ENCODE measurements at places on chromosomes 11 and 22.

GRCh38 chr11:2942447-2942846 is 13.2 kb upstream of the PHLDA2 start:
- no peak overlapping the region for H3K27ac ChIP-seq
- H3K27me3 ChIP-seq: no peaks in the 10 kb centered on the region
- H3K36me3 ChIP-seq: peaks cover 20% of the 10 kb centered on the region
- H3K4me1 ChIP-seq: peaks cover 47% of the 10 kb centered on the region

GRCh38 chr11:6321961-6322362 is 1.7 kb upstream of the CAVIN3 start:
- H3K27me3 ChIP-seq: no peaks in the 10 kb centered on the region
- no peak for DNase-seq
- no peaks in the 10 kb centered on the region for H3K36me3 ChIP-seq
- H3K4me3 ChIP-seq: no peak overlapping the region
- H3K4me1 ChIP-seq: peaks cover 51% of the 10 kb centered on the region

GRCh38 chr11:122319691-122320620 is 203.9 kb upstream of the BLID start:
- H3K27ac ChIP-seq: no peak overlapping the region
- DNase-seq: no peak
- H3K4me1 ChIP-seq: peaks cover 5% of the 10 kb centered on the region
- H3K36me3 ChIP-seq: no peaks in the 10 kb centered on the region

GRCh38 chr11:116481126-116481675 is 291.6 kb downstream of the BUD13 start:
- H3K4me1 ChIP-seq: no peaks in the 10 kb centered on the region
- no peak overlapping the region for H3K27ac ChIP-seq
- no peak overlapping the region for H3K4me3 ChIP-seq
- H3K27me3 ChIP-seq: peaks cover 22% of the 10 kb centered on the region
- peak; percentile 16 for DNase-seq

DNA sequence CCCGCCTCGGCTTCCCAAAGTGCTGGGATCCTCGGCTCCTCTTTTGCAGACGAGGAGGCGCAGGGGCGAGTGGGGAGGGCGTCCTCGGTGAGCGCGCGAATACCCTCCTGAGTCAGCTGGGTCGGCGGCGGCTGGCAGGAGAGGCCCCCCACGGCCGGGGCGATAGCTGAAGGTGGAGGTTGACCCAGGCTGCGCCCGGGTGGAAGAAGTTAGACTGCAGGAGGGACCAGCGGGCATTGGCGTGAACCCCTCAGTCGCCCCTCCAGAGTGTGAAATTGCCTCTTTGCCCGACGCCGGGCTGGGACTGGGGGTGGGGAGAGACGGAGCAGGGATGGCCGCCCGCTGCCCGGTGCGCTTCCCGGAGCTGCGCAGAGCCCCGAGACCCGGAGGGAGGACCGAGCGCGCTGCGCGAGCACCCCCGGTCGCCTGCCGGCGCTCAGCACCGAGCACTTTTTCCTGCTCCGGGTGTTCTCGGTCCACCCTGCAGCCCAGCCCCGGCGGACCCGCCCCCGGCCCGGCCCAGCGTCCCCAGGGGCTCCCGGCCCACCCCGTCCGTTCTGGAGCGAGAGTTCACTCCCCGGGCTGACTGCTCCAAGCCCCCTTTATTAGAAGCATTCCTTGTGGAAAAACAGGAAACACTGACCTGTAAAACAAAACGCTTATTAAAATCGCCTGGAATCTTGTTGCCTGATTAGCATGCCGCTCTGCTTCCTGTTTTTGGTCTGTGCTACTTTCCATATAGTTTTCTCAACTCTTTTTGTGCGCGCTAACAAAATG is 13.7 kb upstream of the CPT1A start:
- H3K4me1 ChIP-seq: peaks cover 19% of the 10 kb centered on the region
- peak overlapping the region; percentile 1 for H3K27ac ChIP-seq
- H3K36me3 ChIP-seq: no peaks in the 10 kb centered on the region
- DNase-seq: no peak

GRCh38 chr22:28034760-28035401 is 115.8 kb upstream of the PITPNB start:
- no peak overlapping the region for H3K4me3 ChIP-seq
- H3K36me3 ChIP-seq: peaks cover 8% of the 10 kb centered on the region
- H3K27ac ChIP-seq: no peak overlapping the region
- no peaks in the 10 kb centered on the region for H3K27me3 ChIP-seq
- H3K4me1 ChIP-seq: peaks cover 18% of the 10 kb centered on the region
- DNase-seq: peak; percentile 84

GRCh38 chr11:17036666-17037658 is 22.7 kb upstream of the PLEKHA7 start:
- H3K36me3 ChIP-seq: no peaks in the 10 kb centered on the region
- H3K27ac ChIP-seq: no peak overlapping the region
- no peak overlapping the region for H3K4me3 ChIP-seq
- no peaks in the 10 kb centered on the region for H3K4me1 ChIP-seq
- no peaks in the 10 kb centered on the region for H3K27me3 ChIP-seq

- H3K36me3 ChIP-seq: no peaks in the 10 kb centered on the region
- DNase-seq: no peak
- H3K27me3 ChIP-seq: peaks cover 15% of the 10 kb centered on the region
Measured at GRCh38 chr11:120658071-120658423, 146.5 kb downstream of the GRIK4 start.

- peaks cover 5% of the 10 kb centered on the region for H3K4me1 ChIP-seq
- no peaks in the 10 kb centered on the region for H3K27me3 ChIP-seq
- H3K27ac ChIP-seq: no peak overlapping the region
- no peaks in the 10 kb centered on the region for H3K36me3 ChIP-seq
- H3K4me3 ChIP-seq: no peak overlapping the region
Measured at GRCh38 chr11:58654079-58654907, 31.8 kb downstream of the CNTF start.

DNA sequence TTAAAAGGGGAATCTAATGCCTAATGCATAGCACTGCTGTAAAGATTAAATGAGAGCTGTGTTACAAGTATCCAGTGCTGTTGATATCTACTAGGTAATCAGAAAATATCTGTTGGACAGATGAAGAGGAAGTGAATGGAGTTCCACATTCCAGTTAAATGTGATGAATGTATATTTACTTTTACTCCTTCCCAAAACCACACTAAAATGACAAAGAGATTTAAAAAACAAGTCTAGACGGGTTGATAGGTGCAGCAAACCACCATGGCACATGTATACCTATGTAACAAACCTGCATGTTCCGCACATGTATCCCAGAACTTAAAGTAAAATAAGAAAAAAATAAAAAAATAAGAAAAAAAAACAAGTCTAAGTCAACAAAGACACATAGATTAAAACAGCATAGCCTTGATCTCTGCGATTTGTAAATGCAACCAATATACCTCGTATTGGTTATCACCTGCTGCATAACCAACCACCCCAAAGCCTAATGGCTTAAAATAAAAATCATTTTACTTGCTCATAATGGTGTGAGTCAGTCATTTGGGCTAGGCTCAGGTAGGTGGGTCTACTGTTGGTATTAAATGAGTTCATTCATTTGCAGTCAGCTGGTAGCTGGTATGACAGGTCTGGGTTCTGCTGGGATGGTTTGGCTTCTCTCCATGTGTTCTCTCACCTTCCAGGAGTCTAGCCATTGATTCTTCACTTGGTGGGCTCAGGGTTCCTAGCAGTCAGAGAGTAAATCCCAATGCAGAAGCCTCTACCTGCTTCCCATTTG is 39.7 kb upstream of the SLC6A5 start:
- no peak overlapping the region for H3K27ac ChIP-seq
- H3K4me3 ChIP-seq: no peak overlapping the region
- H3K4me1 ChIP-seq: no peaks in the 10 kb centered on the region
- H3K36me3 ChIP-seq: no peaks in the 10 kb centered on the region

- peaks cover 15% of the 10 kb centered on the region for H3K4me1 ChIP-seq
- H3K27ac ChIP-seq: no peak overlapping the region
Measured at GRCh38 chr11:2103668-2104523, 35.3 kb downstream of the IGF2 start.

DNA sequence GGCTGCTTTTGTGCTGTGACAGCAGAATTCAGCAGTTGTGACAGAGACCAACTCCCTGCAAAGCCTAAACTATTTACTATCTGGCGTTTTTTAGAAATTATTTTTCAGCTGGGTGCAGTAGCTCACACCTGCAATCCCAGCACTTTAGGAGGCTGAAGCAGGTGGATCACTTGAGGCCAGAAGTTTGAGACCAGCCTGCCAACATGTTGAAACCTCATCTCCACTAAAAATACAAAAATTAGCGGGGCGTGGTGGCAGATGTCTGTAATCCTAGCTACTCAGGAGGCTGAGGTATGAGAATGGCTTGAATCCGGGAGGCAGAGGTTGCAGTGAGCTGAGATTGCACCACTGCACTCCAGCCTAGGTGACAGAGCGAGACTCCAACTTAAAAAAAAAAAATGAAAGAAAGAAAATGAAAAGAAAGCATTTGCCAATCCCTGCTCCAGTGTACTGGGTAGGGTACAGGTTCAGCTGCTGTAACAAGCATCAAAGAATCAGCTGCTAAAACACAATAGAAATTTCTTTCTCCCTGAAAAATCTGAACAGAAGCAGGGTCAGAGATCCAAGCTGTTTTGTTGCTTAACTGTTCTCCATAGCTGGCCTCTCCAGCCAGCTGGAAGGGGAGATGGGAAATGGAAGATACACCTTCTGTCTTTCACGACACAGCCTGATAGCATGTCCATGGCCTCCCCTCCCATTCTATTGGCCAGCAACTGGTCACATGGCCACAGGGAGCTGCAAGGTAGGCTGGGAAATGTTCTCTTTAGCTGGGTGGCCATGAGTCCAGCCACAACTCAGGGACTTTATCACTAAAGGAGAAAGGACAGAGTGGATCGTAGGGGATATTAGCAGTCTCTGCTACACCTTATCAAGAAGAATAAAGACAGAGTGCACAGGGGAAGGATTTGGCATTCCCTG is 8.5 kb upstream of the NCF4 start:
- peaks cover 17% of the 10 kb centered on the region for H3K4me1 ChIP-seq
- H3K27me3 ChIP-seq: peaks cover 28% of the 10 kb centered on the region
- no peak for DNase-seq
- H3K36me3 ChIP-seq: no peaks in the 10 kb centered on the region
- no peak overlapping the region for H3K27ac ChIP-seq
- no peak overlapping the region for H3K4me3 ChIP-seq

DNA sequence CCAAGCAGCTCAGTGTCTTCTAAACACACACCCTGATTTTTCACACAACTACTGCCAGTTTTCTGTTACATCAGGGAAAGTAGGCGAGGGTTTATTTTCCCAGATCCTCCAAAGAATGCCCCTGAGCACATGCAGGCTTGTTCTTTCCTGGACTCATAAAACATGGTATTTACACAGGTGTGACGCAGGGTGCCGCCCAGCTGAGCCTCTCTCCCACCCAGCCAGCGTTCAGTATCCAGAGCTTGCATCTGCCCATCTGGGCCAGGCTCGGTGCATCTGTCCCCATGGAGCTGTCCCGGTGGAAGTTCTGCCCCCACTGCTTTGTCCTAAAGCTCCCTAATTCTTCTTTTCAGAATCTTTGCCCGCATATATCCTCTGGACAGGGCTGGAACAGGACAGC is 44.8 kb upstream of the ISX start:
- H3K4me1 ChIP-seq: no peaks in the 10 kb centered on the region
- H3K27ac ChIP-seq: peak overlapping the region; percentile 55
- no peak overlapping the region for H3K4me3 ChIP-seq

DNA sequence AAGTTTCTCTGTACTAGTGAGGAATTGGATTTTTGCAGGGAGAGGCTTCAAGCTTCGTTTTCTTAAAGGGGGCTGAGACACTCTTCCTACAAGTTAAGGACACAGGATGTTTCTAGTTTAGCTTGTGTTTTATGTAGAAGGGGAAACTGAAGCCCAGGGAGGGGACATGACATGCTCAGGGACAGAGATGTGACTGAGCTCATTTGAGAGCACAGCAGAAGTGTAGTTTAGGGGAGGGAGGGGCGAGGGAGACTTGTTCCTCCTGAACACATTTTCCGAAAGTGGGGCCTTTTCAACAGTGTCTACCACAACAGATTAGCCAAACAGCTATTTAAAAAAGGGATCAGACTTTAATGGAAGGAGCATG is 148.1 kb downstream of the FBXO7 start:
- H3K27ac ChIP-seq: peak overlapping the region; percentile 93
- no peak overlapping the region for H3K4me3 ChIP-seq
- H3K4me1 ChIP-seq: peaks cover 77% of the 10 kb centered on the region
- H3K27me3 ChIP-seq: no peaks in the 10 kb centered on the region
- no peaks in the 10 kb centered on the region for H3K36me3 ChIP-seq

DNA sequence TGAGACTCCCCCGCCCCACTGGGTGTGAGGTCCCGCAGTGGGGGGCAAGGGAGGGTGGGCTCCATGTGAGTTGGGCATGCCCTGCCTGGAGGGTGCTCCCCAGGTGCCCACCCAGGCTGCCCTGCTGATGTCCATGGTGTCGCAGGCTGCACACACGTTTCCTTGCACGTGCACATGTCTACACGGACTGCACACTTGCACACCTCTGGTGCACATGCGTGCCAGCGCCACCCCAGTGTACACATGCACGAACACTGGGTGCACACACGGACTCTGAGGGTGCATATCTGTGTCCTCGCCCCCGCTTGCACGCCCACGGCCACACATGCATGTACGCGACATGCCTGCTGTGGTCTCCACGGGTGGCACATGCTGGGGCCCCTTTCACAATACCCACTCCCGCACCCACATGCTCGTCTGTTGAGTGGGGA is 35.2 kb upstream of the PRODH start:
- peaks cover 16% of the 10 kb centered on the region for H3K27me3 ChIP-seq
- H3K4me3 ChIP-seq: peak overlapping the region; percentile 79
- DNase-seq: no peak
- H3K27ac ChIP-seq: no peak overlapping the region
- H3K36me3 ChIP-seq: no peaks in the 10 kb centered on the region

- H3K27me3 ChIP-seq: peaks cover 13% of the 10 kb centered on the region
- peaks cover 18% of the 10 kb centered on the region for H3K4me1 ChIP-seq
- no peaks in the 10 kb centered on the region for H3K36me3 ChIP-seq
- peak; percentile 60 for DNase-seq
- no peak overlapping the region for H3K4me3 ChIP-seq
- H3K27ac ChIP-seq: no peak overlapping the region
Measured at GRCh38 chr22:50730013-50730891, 7.8 kb upstream of the ACR start.

- H3K4me3 ChIP-seq: peak overlapping the region; percentile 64
- H3K36me3 ChIP-seq: peaks cover 7% of the 10 kb centered on the region
Measured at GRCh38 chr11:61814247-61814957, 2.4 kb downstream of the FADS1 start.

DNA sequence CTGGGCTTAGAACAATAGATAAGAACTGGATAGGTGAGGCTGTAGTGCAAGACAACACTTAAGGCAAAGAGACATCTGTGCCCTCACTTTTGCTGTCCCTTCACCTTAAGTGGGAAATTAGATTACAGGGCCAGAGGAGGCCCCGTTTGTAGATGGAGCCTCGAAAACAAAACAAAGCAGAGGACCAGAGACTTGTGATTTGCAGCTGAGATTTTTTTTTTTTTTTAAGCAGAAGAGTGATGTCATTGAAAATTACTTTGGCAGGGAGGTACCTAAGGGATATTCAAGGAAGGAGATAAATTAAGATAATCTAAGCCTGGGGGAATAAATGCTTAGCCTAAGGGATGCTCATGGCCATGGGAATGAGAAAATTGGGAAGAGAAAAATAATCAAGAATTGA is 31.4 kb downstream of the ZC3H12C start:
- no peaks in the 10 kb centered on the region for H3K27me3 ChIP-seq
- DNase-seq: no peak
- peaks cover 12% of the 10 kb centered on the region for H3K4me1 ChIP-seq
- no peaks in the 10 kb centered on the region for H3K36me3 ChIP-seq
- H3K4me3 ChIP-seq: no peak overlapping the region

- DNase-seq: no peak
- no peaks in the 10 kb centered on the region for H3K27me3 ChIP-seq
- H3K27ac ChIP-seq: no peak overlapping the region
- H3K36me3 ChIP-seq: no peaks in the 10 kb centered on the region
- H3K4me3 ChIP-seq: no peak overlapping the region
Measured at GRCh38 chr11:104668797-104669463, 229.3 kb downstream of the CASP12 start.
